ENCODE measurements at places on chromosomes 13 and 19.

GRCh38 chr13:61415749-61416148 is at the start of gene PCDH20:
PCDH20 (minus strand) TSS chr13:61415849; CDS start chr13:61415158, 691 bp downstream.
- DNase-seq: no peak

- peak; percentile 98 for DNase-seq
Measured at GRCh38 chr19:45632468-45633196, 6.6 kb downstream of the EML2 start.

GRCh38 chr13:20911037-20911436 is 8.5 kb upstream of the XPO4 start:
- no peak for DNase-seq

DNA sequence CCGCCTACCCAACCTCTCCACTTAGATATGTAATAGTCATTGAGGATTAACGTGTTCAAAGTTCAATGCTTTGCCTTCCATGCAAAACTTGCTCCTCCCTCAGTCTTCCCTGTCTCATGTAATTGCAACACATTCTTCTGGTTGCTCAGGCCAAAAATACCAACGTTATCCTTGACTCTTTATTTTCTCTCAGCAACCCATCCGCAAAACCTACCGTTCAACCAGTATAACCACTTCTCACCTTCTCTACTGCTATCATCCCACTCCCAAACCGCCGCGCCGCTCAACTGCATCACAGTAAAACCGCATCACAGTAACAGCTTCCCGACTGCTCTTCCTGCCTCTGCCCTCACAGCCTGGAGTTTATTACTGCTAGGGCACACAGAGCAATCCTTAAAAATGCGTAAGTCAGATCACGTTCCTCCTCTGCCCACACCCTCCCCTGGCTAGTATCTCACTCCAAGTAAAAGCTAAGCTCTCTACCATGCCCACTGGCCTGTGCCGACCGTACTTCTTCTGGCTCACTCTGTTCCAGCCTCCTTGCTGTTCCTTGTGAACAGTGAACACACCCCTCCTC is 8.2 kb downstream of the MTIF3 start:
- no peak for DNase-seq

GRCh38 chr19:9586764-9587163 is 2.5 kb upstream of the ZNF121 start:
- peak; percentile 49 for DNase-seq

- no peak for DNase-seq
Measured at GRCh38 chr13:29901710-29902631, 51.6 kb upstream of the UBL3 start.

GRCh38 chr19:30112666-30113065 is 170.6 kb downstream of the URI1 start:
- DNase-seq: no peak

- DNase-seq: no peak
Measured at GRCh38 chr19:33302175-33302973, at the start of gene CEBPA. CEBPA (minus strand) TSS chr19:33302534; CDS start chr19:33302414, 120 bp downstream.

- no peak for DNase-seq
Measured at GRCh38 chr13:30877335-30877734, 28.7 kb upstream of the MEDAG start.

DNA sequence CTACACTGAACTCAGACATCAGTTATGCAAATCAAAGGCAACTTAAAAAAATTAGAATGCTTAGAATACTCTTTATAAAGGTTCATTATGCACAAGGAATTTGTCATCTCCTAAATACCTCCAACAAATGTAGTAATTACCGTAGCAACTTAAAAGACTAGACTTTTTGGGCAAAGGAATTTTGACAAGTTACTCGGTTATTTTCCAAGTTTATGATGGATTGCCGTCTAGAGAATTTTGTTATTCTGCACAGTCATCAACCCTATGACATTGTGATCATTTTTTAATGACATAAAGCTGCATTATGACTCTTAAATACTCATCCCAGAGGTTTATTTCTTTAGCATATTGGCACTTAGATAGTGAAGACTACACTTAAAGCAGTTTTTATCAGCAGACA is 71.9 kb downstream of the TRPC4 start:
- DNase-seq: no peak

- DNase-seq: no peak
Measured at GRCh38 chr19:35784503-35785338, 9.4 kb downstream of the ARHGAP33 start.

GRCh38 chr19:13604902-13605586 is 98.8 kb upstream of the CACNA1A start:
- no peak for DNase-seq

DNA sequence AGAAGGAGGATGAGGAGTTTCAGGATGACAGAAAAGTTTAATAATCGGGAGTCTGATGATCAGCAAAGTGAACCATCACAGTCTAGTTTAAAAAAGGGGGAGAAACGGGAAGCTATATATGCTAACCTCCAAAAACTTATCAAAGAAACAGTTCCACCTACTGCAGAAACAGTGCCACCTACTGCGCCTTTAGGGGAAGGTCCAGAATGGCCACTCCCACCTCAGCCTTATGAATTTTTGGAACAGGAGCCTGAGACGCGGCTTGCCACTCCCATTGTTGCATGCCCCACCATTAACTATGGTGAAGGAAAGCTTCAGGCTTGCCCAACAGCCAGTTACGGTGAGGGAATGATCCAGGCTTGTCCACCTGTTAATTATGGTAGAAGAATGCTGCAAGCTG is 929.0 kb downstream of the SLITRK6 start:
- no peak for DNase-seq

DNA sequence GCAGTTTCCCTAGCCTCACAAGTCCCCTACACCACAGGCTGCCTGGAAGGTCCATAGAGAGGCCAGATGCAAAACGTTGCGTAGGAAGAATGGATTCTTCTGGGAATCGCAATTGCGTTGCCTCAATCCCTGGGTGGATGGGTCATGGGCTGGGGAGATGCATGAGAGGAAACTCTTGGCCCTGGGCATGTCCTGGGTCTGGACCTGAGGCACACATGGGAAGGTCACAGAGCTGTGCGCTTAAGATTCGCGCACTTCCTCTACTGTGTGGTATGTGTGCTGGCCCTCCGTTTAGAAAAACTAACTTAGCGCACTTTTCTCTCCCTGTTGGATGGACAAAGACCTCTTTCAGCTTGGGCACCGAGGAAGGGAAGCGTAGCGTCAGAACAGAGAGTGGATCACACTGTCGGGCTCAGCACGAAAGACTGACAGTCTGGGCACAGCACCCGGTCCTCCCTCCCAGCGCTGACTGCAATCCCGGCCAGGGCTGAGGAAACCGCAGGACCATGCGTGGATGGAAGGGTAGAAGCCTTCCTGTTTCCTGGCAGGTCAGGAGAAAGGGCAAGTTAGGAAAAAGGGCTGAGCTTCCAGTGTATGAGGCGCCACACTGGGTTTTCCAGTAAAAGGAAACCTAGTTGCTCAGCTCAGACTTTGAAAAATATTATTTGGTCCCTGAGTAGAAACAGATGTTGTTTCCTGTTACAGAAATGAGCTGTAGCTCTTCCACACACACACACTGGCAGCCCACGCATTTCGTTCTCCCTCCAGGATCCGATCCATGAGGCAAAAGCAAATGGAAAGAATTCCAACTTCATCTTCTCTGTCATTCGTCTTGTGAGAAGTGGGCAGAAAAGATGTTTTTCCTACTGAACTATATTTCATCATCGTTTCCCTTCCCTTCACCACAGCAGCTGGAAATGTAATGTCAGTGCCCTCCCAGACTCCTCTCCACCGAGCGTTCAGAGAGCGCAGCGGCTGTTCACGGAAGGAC is 86.0 kb downstream of the ING1 start:
- DNase-seq: no peak

DNA sequence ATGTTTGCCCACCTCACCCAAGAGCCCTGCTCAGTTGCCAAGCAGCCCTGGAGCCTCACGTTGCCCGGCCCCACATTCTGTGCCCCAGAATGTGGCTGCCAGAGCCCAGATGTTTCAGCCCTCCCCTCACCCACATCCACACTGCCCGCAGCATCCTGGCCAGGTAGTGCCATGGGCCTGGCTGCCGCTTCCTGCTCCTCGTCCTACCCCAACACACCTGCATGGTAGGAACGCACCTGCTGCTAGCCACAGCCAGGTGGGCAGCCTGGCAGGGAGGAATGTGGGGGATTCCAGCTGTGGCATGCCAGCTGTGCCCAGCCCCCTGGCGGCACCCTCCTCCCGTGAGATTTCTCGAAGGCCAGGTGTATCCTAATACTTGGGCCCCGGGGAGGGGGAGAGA is 7.5 kb upstream of the NFIX start:
- DNase-seq: no peak

DNA sequence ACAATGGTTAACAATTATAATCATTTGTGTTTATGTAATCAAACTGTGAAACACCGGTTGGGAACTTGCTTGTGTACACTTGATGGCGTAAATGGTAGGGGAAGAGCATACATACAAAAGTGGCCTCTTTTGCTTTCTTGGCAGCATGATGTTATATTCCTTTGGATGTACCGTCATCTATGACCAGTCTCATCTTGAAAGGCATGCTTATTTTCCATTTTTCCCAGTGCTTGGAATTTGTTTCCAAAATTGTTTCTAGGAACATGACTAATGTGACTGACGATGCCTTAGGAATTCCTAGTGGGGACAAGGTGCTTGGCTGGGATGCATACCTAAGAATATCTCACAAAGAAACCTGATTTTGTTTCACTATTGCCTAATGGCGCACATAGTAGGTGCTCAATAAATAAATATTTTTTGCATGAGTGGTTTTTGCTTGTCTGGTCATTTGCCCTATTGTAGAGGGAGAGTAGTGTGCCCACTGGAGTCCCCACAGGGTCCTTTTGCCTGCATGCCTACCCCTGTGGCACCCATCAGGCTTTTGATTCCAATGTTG is 45.5 kb downstream of the SAE1 start:
- DNase-seq: no peak

- peak; percentile 99 for DNase-seq
Measured at GRCh38 chr19:55189403-55189835, 9.3 kb upstream of the SYT5 start.

DNA sequence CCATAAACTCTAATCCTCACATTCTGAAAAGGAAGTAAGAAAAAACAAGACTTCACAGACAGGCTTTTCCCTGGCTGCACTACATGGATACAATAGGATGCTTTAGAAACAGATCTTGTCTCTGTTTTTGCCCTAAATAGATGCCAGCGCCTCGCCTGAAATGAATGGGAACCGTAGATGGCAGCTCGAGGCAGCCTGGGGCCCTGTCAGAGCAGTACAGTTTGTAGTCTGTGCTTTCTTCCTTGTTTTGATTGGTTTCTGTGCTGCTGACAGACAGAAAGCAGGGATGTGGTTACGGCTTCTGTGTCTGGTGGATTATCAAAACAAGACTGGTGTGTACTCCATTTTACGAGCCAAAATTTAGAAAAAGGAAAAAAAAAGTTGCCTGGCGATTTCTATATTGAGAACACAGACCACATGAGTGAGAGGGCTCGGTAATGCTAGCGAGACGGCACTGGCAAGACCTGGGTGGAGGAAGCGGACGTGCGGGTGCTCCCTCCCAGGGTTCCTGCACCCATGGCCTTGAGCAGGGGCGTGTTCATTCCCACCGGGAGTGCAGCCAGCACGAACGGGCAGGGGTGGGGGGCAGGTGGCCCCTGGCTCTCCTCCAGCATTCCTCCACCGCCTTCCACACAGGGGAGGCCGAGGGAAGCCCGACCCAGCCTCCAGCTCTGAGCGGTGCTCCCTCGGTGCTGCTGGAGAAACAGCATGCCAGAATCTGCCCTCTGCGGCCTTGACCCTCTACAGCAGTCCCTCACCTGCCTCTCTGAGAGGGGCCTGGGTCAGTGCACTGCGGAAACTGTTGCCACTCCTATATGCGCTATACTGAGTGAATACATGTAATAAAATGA is 37.6 kb upstream of the C1QTNF9 start:
- DNase-seq: no peak

DNA sequence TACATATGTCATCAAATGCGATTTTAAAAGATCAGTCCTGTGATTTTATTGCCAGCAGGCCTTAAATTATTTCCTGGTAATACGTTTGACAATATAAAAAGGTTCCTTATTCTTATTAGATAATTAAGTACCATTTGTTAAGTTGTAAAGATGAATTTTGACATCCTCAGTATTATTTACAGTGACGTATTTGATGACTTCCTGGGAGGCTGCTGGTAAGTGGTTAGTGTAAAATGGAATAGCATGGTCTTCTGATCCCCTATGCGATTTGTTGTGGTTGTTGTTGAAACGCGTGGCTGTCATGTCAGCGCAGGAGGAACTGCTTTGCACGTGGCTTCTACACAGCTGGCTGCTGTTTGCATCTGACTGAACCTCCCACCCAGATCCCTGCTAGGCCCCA is 99.7 kb downstream of the DCLK1 start:
- DNase-seq: no peak

GRCh38 chr19:5149508-5149907 is 180.6 kb downstream of the KDM4B start:
- no peak for DNase-seq

DNA sequence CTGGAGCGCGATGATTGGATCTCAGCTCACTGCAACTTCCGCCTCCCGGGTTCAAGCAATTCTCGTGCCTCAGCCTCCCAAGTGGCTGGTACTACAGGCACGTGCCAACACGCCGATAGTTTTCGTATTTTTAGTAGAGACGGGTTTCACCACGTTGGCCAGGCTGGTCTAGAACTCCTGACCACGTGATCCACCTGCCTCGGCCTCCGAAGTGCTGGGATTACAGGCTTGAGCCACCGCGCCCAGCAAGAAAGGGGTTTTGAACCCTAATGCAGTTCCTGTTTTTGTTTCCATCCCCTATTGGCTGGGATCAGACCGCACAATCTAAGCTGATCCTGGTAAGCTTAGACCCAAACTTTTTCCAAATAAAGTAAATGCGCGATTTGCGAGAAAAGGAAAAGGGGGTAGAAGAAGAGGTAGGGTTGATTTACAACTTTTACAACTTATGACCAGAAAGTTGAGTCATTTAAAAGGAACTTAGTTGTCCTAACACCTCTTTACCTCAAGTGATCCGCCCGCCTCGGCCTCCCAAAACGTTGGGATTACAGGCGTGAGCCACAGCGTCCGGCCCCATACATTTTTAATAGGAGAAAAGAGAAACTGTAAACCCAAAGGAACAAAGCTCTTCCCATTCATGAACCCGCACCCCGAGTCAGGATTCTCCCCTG is 764 bp downstream of the ZNF626 start:
- no peak for DNase-seq

- DNase-seq: no peak
Measured at GRCh38 chr13:67990868-67991267, 760.7 kb upstream of the PCDH9 start.
